ENCODE measurements at places on chromosomes 2 and 18.
A peak's percentile ranks its signal among the peaks of the same experiment; 100 is the strongest.

GRCh38 chr2:15812187-15812780 lies 128.1 kb upstream of the MYCN start:
- no peak for DNase-seq

DNA sequence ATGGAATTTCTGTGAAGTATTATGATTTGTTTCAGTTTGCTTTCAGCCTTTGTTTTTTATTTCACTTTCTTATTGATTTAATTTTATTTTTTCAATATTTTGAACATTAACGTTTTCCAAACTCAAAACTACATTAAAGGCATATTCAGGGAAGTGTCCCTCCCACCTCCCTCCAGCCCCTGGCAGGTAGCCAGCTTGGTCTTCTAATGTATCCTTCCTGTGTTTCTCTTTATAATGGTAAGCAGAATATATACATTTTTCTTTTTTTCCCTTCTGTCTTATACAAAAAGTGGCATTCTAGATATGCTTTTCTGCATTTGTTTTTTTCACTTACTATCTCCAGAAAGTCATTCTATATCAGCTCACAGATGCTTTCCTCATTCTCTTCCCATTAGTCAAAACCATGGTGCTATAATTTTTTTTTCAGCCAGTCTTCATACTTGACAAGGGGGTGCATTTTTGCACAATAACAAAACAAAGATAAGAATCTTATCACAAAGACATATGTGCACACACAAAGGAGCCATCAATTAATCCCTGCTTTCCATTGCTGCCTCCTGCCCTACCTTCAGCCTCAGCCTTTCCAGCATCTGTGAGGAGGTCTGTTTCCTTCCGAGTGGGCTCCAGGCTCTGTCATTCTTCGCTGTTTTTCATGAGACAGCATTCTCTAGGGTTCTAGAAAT lies 33.7 kb upstream of the TMEM177 start:
- DNase-seq: no peak

GRCh38 chr2:70907130-70908057 lies 28.3 kb upstream of the ATP6V1B1 start:
- DNase-seq: no peak

GRCh38 chr2:191043438-191043837 lies 29.5 kb upstream of the STAT1 start:
- DNase-seq: no peak

DNA sequence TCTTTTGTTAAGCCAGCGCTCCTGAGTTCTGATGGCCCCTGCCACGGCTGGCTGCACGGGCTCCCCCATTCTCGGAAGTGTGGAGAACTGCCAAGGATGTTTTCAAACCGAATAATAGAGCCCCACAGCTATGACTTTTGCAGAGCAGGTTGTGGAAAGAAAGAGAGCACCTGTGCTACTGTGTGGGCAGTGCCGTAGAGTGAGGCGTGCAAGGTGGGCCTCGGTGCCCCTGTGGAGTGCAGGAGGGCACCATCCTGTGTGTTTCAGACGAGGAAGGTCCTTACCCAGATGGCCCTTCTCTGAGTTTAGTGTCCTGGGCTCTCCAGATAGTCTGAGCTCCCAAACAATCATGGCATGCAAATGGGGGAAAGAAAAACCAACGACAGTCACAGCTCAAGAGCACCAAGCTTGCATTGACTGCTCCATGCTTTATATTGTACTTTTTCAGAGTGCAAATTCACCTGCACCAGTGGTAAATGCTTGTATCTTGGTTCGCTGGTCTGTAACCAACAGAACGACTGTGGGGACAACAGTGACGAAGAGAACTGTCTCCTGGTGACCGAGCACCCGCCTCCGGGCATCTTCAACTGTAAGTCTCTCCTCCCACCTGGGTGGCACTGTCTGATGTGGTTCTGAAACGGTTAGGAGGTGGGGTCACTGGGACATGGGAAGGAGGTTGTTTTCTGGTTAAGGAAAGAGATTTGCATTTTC lies 219.4 kb downstream of the LDLRAD4 start:
- DNase-seq: no peak

DNA sequence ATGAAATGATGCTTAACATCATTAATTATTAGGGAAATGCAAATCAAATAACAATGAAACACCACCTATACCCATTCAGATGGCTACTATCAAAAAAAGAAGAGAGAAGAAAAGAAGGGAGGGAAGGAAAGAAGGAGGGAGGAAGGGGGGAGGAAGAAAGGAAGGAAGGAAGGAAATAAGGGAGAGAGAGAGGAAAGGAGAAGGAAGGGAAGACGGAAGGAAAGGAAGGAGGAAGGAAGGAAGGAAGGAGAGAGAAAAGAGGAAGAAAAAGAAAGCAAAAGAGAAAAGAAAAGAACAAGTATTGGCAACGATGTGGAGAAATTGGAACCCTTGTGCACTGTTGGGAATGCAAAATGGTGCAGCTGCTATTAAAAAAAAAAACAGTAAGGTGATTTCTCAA lies 363.3 kb downstream of the TNS1 start:
- no peak for DNase-seq

DNA sequence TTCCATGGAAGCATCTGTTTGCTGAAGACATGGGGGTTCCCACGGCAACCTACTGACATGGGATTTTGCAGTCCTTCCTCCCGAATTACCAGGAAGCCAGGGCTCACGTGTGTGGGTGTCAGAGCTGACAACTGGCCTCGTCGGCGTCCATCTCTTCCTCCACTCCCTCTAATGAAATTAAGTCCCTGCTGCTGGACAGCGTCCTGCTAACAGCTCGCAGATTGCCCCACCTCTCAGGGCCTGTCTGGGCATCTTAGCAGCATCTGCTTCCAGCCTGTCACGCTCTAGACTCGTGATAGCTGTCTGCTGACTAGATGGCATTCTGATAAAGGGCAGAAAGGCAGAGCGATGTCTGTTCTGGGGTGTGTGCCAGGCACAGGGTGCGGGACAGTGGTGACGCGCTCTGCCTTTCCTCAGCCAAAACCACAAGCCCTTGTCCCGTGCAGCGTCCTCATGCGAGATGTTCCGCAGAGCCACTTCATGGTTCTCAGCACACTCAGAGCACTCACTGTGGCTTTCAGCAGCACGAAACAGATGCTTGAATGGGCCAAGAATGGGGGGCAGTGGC lies 161.1 kb downstream of the ARL4C start:
- peak; percentile 92 for DNase-seq

DNA sequence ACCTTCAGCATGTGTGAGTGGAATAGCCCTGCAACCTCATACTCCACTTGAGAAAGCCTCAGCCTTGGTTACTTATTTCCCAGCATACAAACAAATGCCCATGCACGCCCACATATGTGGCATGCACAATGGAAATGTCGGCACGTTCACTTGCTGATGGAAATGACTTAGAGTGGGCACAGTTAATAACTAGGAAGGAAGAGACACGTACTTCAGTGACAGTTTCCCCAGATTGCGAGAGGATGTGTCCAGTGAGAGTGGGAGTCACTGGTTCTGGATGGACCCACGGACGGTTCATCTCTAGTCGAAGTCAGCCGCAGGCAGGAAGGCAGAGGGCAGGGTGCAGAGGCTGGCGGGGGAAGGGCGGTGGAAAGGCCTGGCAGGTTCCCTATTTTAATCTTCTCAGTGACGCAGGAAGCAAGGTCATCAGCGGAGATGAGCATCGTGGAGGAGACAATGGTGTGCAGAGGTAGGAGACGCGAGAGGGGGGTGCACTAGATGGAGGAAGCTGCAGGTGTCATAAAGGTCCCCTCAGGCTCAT lies 350.7 kb upstream of the MYT1L start:
- DNase-seq: no peak

- DNase-seq: peak; percentile 26
These were observed 47.8 kb upstream of the RNF103 start for GRCh38 chr2:86671337-86671981.

DNA sequence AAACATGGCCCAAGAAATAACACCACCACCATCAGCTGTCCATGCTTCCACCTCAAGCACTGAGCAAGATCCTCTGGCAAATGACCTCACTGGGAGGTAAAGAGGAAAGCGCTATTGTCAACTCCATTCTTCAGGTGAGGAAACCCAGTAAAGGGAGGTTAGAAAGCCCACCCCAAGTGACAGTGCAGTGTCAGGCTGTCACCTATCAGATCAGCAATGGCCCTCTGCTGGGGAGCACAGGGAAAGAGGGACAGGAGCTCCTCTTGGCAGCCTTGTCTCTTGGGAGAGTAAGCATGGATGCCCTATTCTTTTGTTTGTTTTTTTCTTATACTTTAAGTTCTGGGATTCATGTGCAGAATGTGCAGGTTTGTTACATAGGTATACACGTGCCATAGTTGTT lies 104.3 kb upstream of the DAPL1 start:
- no peak for DNase-seq

GRCh38 chr2:189500456-189501160 lies 59.3 kb downstream of the WDR75 start:
- DNase-seq: no peak

- no peak for DNase-seq
These were observed 29.8 kb upstream of the KDM3A start for GRCh38 chr2:86411396-86411795.

- no peak for DNase-seq
These were observed 479 bp downstream of the IL1F10 start for GRCh38 chr2:113068249-113068648.

- no peak for DNase-seq
These were observed 32.1 kb downstream of the TNFRSF11A start for GRCh38 chr18:62357079-62357719.

GRCh38 chr2:209441541-209441940 lies 17.7 kb downstream of the MAP2 start:
- peak; percentile 43 for DNase-seq

GRCh38 chr2:133249362-133249761 lies 318.9 kb downstream of the NCKAP5 start:
- no peak for DNase-seq

DNA sequence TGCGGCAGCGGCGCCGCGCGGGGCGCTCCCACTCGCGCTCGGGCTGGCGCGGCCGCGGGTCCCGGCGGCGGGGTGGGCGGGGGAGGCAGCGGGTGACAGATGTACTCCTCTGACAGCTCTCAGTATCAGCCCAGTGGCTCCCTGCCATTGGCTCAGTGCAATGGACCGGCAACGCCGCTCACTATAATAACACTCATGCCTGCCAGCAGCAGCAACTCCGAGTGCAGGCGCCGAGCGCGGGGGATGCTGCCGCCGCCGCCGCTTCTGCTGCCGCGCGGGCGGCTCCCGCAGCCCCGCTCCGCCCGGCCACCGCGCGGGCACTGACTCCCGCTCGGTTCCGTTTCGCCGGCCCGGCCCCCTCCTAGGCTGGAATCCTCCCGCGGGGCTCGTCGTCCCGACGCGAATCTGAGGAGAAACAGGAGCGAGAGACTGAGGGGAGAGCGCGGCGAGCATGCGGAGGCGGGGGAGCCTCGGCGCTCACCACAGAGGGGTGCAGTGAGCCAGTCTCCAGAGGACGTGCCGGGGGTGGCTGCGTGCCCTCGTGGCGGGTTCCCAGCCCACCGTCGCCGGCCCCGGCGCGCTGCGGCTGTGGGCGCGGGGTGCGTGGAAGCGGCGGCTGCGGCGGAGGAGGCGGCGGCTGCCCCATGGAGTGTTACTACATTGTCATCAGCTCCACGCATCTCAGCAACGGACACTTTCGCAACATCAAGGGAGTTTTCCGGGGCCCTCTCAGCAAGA lies at the start of gene ZNF804A:
Gene ZNF804A, plus strand, starts transcription at position 214 of the 738 bp plus-strand sequence. Its CDS starts 431 bp downstream, at position 645.
- DNase-seq: peak; percentile 62

GRCh38 chr2:38922902-38923301 lies 33.2 kb downstream of the ARHGEF33 start:
- DNase-seq: no peak

DNA sequence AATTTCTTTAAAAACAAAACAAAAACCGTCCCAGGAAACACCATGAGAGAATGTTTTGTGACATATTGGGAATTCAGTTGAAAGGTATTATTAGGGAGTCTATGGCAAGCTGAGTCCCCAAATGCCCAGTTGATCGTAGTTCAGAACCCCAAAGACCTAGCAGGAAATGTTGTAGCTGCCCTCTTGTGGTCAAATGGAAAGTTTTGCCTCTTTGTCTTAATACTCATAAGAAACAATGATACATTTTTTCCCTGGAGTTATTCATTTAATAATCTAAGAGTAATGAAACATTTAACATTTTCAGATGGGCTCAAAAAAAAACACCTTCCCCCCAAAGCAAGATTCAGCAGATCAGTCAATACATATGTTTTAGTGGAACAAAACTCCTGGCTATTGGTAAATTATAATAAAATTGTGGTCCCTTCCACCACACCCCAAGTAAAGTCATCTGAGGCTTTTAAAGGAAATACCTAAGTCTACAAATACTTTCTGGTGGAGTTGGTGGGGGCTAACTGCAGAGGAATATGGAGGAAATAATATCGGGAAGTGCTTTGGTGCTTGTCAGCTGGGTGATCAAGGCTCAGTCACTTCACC lies 37.8 kb upstream of the EFEMP1 start:
- DNase-seq: peak; percentile 17

DNA sequence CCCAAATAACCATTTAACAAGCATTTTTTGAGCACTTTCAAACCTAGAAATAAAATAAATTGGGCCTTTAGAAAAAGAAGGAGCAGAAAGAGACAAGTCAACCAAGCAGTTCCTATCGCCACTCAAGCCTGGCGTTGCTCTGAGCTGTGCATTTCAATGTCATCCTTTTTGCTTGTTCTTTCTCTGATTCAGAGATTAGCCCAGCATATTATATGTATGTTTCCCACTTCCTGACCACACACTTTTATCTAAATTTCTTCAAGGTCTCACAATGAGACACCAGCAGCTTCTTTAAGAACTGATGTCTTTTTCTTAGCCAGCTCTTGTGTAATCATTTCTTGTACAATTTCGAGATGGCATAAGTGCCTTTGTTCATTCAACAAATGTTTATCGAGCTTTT lies 344.5 kb upstream of the ID2 start:
- no peak for DNase-seq

DNA sequence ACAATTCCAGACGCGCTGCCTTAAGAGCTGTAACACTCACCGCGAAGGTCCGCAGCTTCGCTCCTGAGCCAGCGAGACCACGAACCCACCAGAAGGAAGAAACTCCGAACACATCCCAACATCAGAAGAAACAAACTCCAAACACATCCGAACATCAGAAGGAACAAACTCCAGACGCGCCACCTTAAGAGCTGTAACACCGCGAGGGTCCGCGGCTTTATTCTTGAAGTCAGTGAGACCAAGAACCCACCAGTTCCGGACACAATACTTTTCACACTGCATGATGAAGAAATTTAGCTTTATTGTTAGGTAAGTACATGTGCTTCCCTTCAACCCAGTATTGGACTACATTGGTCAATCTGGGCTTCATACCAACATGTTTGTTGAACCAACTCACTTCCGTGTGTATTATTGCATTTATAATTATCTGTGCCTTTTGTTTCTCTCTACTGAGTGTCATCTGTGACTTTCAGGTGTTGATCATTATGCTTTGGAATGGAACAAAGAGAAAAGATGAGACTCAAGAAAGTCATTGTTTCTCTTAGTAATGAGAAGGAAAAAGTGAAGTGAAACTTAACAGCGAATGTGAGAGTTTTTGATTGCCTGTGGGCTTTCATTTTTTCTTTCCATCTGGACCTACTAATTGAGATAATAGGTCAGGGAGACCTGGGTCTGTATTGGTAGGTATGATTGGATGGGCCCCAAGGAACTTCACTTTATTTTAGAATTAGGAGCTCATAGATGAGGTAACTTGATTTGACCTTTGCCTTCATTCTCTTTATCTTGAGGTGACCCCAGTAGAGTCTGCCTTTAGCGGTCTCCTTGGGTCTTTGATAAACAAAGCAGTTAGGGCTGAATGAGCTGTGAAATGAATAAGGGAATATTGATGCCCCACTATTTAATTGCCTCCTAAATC lies 76.1 kb upstream of the CAVIN2 start:
- DNase-seq: no peak

- no peak for DNase-seq
These were observed 23.6 kb downstream of the UGP2 start for GRCh38 chr2:63865159-63865799.

Data from testis (tissue), 5 donors.